ENCODE measurements at places on chromosomes 2 and 18.

- DNase-seq = no peak
Measured at GRCh38 chr2:149715005-149715592, 127.5 kb upstream of the MMADHC start.

DNA sequence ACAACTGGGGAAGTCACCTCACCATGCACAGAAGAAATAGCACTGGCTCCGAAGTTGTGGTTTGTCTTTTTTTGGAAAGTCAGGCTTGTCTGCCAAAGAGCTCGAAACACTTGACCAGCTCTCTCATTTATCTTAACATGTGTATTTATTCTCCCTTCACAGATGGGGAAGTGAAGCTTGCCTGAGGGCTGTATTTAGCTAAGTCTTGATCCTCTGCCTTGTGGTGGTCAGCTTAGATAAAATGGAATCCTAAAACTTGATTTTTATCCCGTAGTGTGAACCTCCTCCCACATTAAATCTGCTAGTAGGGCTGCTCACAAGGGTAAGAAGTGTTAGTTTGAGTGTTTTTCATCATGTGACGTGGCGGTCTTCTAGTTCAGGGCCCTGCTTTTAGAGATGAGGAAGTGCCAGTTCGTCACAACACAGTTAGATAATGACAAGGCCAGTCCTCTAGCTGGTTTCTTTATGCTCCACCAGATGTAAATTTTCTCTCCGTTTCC, 89.7 kb downstream of the TMEM247 start:
- no peak for DNase-seq

- no peak for DNase-seq
Measured at GRCh38 chr2:25805987-25806386, 72.3 kb downstream of the ASXL2 start.

DNA sequence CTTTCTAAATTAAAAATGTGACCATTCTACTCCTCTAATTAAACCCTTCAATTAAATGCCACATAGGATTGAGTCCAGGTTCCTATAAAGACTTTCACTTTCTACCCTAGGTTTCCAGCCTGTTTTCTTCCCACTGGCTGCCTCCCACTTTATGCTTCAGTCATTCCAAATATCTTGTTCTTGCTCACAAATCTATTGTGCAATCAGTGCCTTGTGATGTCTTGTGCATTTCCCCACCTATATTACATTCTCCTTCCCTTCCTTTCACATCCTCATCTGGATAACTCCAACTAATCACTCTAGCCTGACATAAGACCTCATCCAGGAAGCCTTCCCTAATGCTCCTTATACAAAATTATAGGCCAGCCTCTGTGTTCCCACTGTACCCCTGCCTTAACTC, 281.7 kb upstream of the LRATD1 start:
- DNase-seq = no peak

- no peak for DNase-seq
Measured at GRCh38 chr18:46324087-46324955, 220.1 kb downstream of the HAUS1 start.

All from activated naive CD4-positive, alpha-beta T cell (primary cell).